ENCODE measurements at places on chromosomes 4 and X.

DNA sequence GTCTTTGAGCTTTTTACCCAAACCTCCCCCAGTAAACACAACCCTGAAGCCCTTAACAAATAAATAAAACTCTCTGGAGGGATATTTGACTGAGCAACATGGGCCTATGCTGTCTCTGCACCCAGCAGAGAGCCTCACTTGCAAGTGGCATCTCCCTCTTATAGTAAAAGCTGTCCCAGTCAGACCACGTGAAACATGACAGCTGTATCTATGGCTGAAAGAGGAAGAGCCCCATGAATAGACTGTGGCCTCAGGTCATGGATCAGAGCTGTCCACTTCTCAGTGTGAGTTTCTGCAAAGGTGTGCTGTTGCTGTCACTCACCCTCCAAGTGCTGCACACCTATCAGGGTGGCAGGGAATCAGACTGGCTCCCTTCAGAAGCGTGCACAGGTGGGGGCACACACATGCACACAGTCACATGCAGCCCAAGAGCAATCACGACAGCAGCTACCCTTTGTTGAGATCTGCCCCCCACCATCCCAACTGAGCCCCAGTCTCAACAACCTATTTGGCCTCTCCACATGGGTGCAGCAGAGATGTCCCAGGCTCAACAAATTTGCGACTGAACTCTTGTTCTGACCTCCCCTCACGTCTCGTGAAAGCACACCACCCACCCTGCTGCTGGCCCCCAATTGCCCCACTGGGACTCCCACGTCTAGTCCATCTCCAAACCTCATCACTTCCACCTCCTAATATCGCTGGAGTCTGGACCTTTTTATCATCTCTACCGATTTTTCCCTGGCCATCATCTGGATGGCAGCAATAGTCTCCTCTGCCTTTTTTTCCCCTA is 45.6 kb downstream of the NAT8L start:
- DNase-seq = no peak

DNA sequence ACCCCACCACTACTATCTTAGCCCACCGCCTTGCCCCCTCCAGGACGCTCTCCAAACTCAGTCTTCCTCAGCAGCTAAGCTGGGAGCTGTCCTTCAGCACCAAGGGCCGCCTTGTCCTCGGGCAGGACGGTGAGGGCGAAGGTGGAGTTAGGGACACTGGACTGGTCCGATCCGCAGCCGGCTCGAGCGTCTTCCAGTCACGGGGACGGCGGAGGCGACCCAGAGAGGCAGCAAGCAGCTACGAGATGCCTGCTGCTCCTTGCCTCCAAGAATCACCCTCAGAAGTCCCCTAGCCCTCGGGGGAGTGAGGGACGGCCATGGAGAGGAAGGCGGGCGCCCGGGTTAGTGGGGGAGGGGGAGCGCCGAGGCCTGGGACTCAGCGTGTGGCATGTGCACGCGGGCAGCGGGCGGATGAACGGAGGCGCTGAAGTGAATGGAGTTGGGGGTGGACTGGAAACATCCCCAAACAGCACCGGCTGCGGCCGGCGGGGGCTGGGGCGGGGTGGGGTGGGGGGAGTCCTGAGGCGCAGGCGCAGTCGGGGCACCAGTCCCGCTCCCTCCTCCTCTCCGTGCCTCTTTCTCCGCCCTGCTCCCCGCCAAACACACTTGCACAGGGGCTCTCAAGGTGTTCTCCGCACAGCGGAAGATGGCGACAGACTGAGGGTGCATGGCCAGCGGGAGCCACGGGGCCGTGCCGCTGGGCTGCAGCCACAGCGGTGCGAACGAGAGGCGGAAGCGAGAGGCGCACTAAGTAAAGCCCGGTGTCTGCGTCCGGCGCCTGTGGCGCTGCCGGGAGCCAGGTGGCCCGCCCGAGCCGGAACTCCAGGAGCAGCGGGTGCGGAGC is at the start of gene NALF2:
NALF2 (plus strand) TSS at position 545 of the 844 bp plus-strand sequence. CDS start 957 bp downstream, outside the sequence.
- peak; percentile 17 for DNase-seq

- no peak for DNase-seq
Observed at GRCh38 chr4:175424111-175424510, 388.0 kb downstream of the GPM6A start.

- DNase-seq = no peak
Observed at GRCh38 chr4:118905566-118905965, 16.9 kb downstream of the SYNPO2 start.

DNA sequence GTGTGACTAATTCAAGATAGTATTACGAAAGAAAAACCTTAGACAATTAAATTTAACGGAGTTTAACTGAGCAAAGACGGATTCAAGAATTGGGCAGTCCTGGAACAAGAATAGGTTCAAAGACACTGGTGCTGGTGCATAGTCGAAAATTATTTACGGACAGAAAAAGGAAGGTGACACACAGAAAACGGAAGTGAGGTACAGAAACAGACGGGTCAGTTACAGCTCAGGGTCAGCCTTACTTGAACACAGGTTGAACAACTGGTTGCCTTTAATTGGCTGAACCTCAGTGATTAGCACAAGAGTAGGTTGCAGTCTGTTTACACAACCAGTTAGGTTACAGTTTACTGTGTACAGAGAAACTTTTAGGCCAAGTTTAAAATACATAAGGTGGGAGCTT is 31.5 kb downstream of the KLHL8 start:
- DNase-seq = no peak

DNA sequence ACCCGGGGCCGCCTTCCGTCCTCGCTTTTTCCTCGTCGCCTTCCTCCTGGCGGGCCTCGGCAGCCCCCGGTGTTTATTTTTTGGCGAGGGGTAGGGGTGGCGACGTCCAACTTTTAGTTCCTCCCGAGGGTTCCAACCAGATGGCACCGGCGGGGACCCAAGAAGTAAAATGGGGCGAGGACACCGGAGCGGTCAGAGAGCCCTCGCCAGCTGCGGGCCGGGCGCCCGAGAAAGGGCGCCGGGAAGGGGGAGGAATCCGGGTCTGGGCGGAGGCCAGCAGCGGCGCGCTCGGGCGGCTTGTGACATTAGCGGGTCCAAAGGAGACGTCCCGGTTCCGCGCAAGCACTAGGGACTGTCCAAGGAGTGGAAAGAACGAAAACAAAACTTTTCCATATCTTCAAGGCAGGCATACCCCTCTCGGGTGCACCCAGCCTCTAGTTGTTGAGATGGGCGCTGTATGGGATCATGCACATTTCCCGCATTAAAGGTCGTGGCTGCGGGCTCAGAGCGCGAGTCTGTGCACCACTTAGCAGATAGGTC is 691 bp upstream of the USP46 start:
- peak; percentile 17 for DNase-seq

DNA sequence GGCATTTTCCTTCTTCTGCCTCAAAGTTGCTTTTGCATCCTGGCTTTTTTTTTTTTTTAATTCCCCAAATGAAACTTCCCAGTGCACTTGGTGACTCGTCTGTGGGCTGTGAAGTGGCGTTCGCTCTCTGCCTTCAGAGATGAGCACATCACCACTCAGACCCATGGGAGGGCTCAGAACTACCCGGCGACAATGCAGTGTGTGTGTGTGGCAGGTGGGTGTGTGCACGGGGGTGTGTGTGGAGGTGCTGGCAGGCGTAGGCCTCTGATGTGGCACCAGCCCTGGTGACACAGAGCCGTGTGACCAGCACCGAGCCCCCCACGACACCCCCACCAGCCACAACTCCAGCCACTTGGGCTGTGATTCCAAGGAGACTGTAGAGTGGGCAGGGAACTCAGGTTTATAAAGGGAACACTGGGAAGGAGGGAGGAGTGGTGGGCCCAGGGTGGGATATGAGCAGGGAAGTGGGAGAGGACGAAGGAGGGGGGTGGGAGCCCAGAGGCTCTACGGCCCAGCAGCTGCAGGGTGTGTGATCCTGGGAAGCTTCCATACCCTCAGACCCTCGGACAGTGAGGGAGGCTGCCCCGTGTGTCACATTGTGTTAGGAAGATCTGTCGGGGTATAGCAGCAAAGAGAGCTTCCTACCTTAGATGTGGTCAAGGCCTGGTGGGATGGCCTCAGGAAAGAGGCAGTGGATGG is 6.0 kb upstream of the WFS1 start:
- DNase-seq = no peak
